Stimulated activated CD8-positive, alpha-beta memory T cell treated with anti-CD3 and anti-CD28 coated beads, Interleukin-15, amount 100 ng/mL, for 4 hours (primary cell): ENCODE measurements at places on chromosomes 7 and 10.
A peak's percentile ranks its signal among the peaks of the same experiment; 100 is the strongest.

- no peak for DNase-seq
Measured at GRCh38 chr10:131843881-131844284, 56.9 kb upstream of the PPP2R2D start.

- DNase-seq = no peak
Measured at GRCh38 chr10:33681595-33681994, 347.1 kb upstream of the NRP1 start.

DNA sequence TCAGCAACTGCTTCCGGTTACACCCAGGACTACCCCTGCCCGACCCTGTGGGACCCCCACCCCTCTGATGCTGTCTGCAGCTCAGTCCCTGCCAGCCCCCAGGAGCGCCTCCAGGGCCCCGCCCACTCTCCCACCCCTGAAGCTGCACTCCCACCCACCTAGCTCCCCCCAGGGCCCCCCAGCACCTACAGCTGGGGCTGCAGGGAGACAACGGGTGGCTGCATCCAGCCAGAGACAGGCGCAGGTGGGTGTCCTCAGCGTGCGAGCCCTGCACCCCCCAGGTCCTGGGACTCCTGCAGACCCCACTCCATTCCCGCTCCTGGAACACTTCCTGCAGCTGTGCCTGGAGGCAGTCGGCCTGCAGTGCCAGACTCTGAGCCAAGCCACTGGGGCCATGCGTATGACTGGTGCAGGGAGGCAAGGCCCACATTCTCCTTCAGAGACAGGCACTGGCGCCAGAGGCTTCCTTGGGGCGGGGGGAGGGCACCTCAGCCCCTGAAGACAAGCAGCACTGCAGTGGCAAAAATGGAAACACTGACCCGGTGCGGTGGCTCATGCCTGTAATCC lies 6.1 kb downstream of the CYP2W1 start:
- no peak for DNase-seq

DNA sequence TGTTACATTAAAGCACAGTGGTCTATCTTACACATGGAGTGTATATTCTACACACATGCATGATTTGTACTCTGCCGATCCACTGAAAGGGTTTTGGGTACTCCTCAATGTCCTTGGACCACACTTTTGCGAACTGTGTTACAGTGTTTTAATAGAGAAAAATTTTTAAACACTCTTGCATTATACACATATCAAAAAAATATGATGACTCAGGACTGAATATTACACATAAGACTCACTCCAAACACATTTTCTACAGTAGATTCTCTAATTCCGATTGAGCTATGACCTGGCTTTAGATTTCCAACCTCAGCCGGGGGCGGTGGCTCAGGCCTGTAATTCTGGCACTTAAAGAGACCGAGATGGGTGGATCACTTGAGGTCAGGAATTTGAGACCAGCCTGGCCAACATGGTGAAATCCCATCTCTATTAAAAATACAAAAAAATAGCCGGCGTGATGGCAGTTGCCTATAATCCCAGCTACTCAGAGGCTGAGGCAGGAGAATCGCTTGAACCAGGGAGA lies 222.4 kb downstream of the CACNA2D1 start:
- no peak for DNase-seq

GRCh38 chr7:4861673-4862072 lies at the start of gene PAPOLB:
Gene PAPOLB (minus strand): TSS chr7:4862030. CDS start chr7:4861810, 220 bp downstream.
- peak; percentile 10 for DNase-seq

- DNase-seq = no peak
Measured at GRCh38 chr7:16412274-16413254, 8.8 kb downstream of the CRPPA start.

- DNase-seq = no peak
Measured at GRCh38 chr7:41232086-41232485, 470.8 kb downstream of the INHBA start.

- DNase-seq = no peak
Measured at GRCh38 chr7:86995052-86995725, 64.3 kb downstream of the ELAPOR2 start.

- DNase-seq = no peak
Measured at GRCh38 chr10:72328829-72329204, 25.9 kb downstream of the DNAJB12 start.

DNA sequence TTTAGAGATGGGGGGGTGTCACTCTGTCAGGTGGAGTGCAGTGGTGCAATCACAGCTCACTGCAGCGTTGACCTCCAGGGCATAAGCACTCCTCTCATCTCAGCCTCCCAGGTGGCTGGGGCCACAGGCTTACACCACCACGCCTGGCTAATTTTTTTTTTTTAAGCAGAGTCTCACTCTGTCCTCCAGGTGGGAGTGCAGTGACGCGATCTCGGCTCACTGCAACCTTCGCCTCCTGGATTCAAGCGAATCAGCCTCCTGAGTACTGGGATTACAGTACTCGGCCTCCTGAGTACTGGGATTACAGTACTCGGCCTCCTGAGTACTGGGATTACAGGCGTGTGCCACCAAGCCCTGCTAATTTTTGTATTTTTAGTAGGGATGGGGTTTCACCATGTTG lies 23.6 kb upstream of the PPIA start:
- no peak for DNase-seq

- DNase-seq = no peak
Measured at GRCh38 chr7:149692557-149692982, 80.8 kb downstream of the ZNF467 start.

DNA sequence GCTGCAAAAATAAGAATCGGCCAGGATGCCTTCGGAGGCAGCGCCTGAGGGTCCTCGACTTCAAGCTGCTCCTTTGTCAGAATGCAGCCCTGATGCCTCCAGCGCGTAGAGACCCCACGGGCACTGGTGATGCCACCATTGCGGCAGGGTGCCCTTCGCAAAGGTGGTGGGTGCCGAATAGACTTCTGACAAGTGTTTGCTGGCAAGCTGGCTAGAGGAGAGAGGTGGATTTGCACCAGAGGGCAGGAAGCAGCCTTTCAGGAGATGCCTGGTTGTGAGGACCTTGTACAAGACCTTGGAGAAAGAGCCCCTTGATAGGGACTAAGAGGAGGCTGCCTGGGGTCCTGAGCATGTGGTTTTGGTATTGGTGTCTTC lies 103.2 kb upstream of the PPIF start:
- no peak for DNase-seq

DNA sequence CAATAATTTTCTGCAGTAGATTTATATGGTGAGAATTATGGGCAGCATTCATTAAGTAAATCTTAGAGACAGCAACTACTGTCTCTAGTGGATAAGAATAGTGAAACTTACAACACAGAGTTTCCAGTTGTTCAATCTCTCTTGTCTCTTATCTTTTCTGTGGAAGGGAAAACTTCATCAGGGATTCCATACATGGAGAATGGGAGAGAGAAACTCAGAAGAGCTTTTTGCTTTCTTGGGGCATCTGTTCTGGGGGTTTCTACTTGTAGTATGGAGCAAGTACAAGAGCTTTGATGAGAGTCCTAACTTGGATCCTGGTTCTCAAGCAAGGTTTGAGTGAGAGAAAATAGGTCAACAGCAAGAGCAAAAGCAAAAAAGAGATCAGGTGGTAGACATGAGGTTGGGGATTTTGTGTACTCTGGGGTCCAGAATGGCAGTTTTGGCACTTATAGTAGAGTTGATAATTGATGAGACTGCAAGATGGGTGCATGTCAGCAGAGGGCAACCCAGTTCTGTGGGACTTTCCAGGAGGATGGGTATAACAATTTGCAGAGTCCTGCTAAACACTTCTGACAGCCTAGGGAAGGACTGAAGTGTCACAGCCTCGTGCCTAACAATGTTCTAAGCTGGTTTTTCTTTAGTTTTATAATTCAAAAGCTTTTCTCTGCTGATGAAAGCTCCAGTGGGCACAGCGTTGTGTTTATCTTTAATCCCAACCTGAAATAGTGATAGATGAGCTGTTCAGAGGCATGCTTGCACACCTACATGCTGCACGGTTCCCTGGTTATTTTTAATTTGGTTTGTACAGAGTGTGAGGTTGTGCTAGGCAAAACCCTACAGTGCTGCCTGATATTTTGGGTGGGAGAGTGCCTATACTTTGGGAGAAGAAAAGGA lies 32.0 kb upstream of the STRIP2 start:
- no peak for DNase-seq

DNA sequence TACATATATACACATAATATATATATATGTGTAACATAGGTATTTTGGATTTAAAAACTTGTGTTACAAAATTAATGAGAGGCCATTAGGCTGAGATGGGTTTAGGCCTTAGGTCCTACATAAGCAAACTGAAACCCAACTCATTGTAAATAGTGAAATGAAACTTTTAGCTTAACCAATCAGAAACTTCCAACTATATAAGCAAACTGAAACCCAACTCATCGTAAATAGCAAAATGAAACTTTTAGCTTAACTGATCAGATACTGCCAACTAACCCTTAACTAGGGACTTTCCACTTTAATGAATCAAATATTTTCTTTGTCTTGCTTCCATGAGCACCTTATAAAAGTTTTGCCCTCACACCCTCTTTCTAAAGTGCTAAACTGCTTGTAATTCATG lies 17.3 kb upstream of the SAMD9L start:
- no peak for DNase-seq

DNA sequence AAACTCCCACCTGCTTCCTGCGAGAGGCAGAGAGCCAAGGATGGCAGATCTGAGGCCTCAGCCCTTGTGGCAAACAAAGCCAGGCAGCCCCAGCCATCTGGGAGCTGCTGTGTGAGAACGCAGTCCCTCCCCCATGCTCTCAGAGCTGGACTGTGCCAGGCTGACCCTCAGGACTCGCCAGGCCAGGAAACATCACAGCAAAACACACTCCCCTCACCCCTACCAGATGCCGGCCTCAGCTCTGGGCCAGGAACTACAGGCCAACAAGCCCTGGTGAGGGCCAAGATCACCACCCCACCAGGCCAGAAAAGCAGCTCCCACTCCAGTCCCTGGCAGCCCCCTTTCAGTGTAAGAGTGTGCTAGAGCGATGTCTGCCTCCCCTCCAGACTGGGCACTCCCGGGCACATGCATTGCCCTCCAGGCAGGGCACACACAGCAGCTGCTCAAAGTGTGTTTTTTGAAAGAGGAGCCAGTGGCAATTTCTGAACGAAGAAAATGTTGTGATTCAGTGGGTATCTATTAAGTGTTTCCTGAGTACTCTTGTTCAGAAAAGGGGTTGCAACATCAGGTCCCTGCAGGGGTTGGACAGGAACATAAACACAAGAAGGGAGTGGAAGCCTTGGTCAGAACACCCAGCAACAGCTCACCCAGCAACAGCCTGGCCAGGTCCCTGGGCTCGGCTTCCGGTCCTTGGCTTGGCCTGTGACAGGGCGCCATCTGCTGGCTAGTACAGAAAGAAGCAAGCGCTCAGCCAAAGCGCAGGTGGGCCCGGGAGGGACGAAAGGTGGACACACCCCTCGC lies 18.3 kb downstream of the LRRC20 start:
- peak; percentile 62 for DNase-seq

- no peak for DNase-seq
Measured at GRCh38 chr10:5480162-5480941, 19.0 kb downstream of the CALML5 start.

DNA sequence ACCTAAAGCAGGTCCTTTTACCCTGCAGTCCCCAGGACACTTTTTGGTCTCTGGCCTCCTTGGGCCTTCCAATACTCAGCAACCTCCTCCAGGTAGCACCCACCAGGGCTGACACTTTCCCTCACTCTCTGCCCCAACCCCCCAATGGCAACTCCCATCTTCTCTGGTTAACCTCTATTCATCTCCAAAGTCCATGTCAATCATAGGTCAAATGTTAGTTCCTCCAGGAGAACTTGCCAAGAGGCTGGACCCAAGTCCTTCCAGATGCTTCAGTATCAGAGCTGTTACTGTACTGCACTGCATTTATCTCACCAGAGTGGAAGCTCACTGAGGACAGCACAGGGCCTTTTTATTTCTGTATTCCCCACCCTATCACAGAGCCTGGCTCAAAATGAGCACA lies 295.0 kb upstream of the KLF14 start:
- no peak for DNase-seq

- DNase-seq = no peak
Measured at GRCh38 chr7:140992422-140992821, 22.3 kb downstream of the MRPS33 start.

GRCh38 chr7:51589111-51589510 lies 272.5 kb upstream of the COBL start:
- no peak for DNase-seq

- no peak for DNase-seq
Measured at GRCh38 chr10:95350830-95351228, 60.0 kb upstream of the PDLIM1 start.

- no peak for DNase-seq
Measured at GRCh38 chr7:87735360-87735759, 107.2 kb downstream of the RUNDC3B start.

- DNase-seq = no peak
Measured at GRCh38 chr7:37259319-37259821, 189.3 kb downstream of the ELMO1 start.

DNA sequence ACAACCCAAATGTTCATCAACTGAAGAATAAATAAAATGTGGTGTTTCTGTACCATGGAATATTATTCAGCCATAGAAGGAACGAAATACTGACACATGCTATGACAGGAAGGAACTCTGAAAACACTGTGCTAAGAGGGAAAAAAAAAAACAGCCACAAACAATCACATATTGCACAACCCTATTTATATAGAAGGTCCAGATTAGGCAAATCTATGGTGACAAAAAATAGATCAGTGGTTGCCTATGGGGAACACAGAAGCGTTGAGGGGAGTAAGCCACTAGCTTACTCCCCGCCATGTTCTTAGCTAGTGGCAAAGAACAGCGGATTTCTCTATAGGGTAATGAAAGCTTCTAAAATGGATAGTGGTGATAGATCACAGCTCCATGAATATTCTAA lies 198.4 kb downstream of the TPST1 start:
- no peak for DNase-seq

DNA sequence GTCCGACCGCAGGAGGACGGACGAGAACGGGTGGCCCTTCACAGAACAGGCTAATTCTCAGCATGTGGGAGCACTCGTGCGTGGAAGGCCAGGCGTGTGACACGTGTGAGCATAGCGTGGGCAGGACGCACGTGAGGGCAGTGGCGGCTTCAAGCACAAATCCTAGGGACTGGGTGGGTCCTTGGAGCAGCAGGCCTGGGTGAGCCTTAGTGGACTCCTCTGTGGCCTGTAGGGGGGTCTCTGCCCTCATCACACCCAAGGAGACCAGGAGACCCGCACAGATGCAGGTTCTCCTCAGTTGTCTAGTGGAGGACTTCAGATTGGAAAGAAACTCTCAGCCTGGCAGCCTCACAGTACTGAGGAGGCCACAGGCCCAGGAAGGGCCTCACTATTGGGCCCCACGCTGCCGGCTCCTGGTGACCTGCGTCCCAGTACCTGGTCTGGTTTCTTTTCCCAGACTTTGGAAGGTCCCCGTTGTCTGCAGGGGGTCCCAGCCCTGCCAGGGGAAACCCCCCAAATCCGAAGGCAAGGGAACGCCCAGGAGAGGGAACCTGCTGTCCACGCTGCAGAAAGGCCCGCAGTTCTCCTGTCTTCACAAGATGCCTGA lies 49.1 kb upstream of the FAM20C start:
- DNase-seq = no peak

- no peak for DNase-seq
Measured at GRCh38 chr7:37390114-37390513, 58.5 kb downstream of the ELMO1 start.
